ENCODE measurements at places on chromosomes 4 and X. TPM values are rescaled to one million over a fixed set of nuclear protein-coding genes. Genes with fewer than 3 reads are reported as not detected.

GRCh38 chr4:59729321-59729720 lies 1470.8 kb upstream of the ADGRL3 start:
- DNase-seq: no peak

DNA sequence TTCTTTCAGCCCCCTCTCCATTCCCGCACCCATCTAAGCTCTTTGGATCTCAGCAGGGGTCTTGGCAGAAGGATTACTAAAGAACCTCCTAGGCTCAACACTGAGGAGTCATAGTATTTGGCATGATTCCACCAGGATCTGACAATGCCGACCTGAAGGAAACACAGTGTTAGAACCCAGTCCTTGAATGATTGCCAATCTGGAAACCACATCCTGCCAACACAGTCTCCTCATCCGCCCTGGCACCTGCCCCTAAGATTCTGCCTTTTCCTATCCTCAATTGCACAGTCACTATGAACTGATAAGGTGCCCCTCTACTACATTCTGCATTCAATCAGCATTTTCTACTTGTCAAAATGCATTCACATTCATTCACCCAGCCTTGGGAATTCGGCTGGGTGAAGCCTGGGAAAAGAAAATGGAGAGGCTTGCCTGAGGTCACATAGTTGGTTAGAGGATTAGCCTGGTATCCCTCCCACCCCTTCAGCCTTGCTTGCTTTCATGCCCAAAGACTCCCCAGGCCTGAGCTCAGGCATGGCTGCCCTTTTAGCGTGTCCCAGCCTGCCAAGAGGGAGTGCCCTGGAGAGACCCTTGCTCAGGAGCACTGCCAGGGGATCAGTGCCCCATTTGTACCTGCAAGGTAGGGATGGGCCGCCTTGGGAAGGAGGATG lies 2.2 kb upstream of the CLDN2 start:
- peak; percentile 95 for DNase-seq

DNA sequence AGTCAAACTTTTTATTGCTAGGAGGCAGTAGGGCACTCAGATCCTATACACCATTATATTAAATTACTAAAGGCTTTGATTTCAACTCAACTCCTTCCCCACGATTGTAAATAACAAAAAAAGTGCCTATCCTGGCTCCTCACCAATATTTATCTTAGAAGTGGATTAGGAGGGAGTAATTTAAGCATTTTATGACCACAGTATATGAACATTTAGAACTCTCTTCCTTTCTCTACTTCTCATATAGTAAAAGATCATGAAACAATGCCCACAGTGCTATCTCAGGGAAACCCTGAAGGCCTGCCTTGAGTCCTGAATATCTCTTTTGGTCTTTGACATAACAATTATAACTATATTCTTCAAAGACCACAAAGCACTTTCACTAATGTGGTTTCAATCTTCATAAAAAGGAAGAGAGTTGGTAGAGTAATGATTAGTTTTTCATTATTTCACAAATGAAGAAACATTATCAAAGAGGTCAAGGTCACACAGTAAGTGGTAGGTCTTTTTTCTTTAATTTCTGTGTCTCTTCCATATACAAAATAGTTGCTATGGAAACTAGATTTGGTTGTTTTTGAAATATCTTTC lies 29.1 kb upstream of the ADH1C start:
- no peak for DNase-seq

GRCh38 chr4:158599150-158599549 lies 72.5 kb downstream of the C4orf46 start:
- no peak for DNase-seq

DNA sequence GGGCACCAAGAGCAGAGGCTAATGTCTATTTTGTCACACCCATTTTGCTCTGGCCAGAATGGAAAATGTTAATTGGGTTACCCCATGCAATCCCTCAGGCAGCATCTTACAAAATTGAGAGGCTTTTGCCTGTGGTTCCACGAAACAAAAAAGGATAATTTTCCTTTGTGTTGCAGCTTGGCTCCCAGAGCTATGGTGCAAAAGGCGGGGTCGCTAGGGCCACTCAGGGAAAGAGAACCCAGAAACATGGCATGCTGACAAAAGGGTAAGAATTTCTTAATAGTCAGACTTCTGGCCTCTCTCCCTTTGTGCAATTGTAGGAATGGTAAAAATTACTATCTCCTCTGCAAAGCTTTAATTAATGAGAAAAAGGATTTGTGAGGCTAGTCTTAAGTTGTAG lies 119.6 kb upstream of the BANK1 start:
- no peak for DNase-seq

DNA sequence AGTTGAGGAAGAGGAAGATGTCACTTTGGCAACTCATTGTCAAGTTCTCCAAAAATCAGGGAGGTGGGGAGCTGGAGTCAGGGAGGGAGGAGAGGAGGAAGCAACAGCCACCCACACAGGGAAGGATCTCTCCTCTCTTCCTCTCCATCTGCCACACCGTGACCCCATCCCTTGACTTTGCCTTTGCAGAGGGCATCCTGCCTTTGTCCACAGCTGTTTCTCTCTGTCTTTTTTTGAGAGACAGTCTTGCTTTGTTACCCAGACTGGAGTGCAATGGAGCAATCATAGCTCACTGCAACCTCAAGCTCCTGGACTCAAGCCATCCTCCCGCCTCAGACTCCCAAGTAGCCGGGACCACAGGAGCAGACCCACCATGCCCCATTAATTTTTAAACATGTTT lies 276.0 kb downstream of the SHOX start:
- DNase-seq: no peak

GRCh38 chr4:165378398-165378744 lies 437 bp upstream of the CPE start:
- no peak for DNase-seq

DNA sequence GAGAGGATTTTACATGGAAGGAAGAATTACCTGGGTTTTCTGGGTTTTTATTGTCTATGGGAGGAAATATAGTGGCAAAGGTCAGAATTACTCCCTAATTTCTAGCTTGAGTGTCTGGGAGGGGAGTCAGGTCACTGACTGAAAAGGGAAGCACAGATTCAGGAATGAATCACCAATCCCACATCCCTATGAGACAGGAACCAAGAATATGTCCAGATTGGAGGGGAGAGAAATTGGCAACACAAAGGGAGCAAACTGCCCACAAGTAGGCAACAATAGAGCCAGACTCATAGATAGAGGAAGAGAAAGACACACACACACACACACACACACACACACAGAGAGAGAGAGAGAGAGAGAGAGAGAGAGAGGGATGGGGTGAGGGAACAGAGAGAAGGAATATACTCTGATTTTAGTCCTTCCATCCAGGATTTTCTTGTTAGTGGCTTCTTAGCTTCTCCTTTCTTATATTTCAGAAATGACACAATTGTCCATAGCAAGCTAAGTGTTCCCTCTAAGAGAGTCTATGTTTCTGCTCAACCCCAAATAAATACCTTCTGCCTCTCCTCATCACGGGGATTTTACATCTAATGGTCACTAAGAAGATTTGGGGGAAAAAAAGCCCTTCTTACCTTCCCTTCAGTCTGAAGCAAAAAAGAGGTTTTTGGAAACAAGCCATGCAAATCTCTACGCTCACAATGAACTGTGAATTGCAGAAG lies 12.0 kb downstream of the P2RY10 start:
- no peak for DNase-seq

- no peak for DNase-seq
Observed at GRCh38 chr4:46874811-46875210, 34.2 kb downstream of the COX7B2 start.

GRCh38 chr4:72604324-72604723 lies 35.3 kb upstream of the ADAMTS3 start:
- DNase-seq: no peak

DNA sequence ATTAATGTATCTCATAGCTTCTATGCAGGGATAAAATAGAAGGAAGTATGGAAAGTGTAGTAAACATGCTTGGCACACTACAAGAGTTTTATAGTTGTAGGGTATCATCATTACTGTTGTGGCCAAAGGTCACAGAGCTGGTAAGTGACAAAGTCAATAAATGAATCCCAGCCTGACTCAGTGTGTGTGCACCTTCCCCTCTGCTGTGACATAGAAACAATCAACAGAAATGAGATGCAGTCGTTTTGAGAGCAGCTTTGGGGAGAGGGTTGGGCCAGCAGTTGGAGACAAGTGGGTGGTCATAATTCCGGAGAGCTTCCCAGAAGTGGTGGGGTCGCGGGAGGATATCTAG lies 82.4 kb upstream of the RBPJ start:
- no peak for DNase-seq

DNA sequence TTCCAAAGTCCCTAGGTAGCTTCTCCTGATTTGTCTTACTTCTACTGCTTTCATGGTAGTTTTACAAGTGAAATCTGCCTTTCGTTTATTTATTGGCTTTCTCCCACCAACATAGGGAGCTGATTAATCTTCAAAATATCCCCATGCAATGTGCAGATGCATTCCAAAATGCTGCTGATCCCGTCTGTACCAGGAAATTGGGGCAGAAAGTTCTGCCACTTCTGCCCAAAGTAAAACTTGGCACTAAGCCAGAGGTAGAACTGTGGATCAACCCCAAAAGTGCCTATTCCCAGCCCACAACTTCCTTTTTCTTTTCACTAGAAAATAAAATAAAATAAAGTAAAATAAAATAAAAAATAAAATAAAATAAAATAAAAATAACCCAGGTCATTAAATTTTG lies 47.3 kb upstream of the PPARGC1A start:
- DNase-seq: no peak

DNA sequence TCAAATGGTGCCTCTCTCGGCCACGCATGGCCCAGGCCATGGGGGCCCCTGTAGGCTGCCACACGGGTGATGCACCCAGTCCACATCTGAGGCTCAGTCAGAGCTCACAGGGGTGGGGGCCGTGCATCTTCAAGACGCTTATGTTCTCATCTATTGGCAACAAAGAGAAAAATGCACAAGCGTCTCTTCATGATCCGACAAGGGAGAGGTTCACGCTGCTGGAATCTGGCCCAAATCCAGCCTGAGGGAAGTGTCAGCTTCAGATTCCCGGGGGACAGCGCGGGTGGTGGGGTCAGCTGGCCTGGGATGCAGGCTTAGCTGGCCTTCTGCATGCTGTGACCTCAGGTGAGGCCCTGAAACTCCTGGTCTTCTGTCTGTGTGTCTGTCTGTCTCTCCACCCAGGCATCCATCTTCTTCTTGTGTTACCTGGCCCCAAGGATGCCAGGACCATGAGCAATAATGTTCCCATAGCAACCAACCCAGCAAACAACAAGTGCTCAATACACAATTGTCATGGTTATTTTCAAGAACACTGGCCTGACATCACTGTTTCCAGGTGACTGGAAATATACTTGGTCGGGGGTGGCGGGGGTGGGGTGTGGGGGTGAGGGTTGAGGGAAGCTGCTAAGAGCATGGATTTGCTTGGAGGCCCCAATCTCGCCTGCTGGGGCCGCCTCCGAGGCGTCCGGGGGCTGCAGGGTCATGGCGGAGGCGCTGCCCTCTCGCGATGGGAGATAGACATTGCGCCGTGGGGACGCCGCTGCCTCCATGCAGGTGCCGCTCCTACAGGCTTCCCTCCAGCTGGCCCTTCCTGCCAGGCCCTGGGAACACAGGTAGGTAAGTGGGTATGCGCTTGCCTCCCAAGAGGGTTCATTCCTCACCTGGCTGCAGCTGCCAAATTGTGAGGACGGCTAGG lies 48.3 kb downstream of the ABLIM2 start:
- no peak for DNase-seq

DNA sequence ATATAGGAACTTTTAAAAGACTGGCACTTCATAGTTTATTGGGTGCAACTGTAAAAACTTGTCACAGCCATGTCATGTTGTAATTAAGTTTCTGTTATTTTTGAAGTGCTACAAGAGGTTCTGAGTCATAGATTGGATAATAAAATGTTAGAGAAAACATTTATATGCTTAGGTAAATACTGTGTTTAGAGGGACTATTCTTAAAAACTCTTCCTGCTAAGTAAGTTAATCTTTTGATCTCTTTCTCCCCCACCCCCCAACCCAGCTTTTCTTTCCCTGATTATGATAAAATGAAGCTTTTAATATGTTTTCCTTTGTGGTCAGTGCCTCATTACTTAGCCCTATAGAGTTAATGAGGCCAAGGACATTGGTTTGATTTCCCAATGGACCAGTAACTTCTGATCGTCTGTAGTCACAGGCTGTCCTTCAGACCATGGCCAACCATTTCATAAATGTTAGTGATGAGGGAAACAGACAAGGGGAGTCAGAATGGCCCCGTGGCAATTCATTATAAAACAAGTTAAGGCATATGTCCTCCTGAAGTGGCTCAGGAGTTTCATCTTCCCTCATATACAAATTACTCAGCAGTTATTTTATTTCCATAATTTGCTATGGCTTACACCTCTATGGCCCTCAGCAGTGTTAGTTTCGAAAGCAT lies 3.9 kb upstream of the PDLIM5 start:
- no peak for DNase-seq

Gene HNRNPDL
- total RNA-seq: 338 TPM

Gene SPOCK3
- 0.07 TPM for total RNA-seq

Gene EFNB1
- 47.7 TPM for total RNA-seq

Gene INPP4B
- 10.0 TPM for total RNA-seq

All from HT1080 (cell line).